Activated T-cell treated with anti-CD3 and anti-CD28 coated beads, Interleukin-2, amount 50 U/mL, for 72 hours (primary cell): ENCODE measurements at places on chromosomes 1 and 21. TPM values are rescaled to one million over a fixed set of nuclear protein-coding genes. Genes with fewer than 3 reads are reported as not detected.
A peak's percentile ranks its signal among the peaks of the same experiment; 100 is the strongest.

DNA sequence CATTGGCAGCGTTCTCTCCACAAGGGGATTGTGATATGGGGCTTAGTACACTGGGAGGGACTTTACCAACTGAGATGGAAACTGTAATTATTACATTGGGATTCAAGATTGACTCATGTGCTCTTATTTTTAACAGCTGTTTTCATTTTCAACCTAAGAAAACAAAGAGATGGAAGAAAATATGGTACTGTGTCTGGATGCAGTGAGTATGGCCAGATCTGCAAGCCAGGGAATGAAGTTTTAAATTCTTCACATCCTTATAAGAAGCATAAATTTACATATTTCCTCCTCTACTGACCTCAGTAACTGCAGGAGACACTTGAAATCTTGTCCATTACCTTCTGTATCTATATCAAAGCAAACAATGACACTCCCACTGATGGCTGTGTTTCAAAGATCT, 81.5 kb upstream of the EDEM3 start:
- no peak for DNase-seq

DNA sequence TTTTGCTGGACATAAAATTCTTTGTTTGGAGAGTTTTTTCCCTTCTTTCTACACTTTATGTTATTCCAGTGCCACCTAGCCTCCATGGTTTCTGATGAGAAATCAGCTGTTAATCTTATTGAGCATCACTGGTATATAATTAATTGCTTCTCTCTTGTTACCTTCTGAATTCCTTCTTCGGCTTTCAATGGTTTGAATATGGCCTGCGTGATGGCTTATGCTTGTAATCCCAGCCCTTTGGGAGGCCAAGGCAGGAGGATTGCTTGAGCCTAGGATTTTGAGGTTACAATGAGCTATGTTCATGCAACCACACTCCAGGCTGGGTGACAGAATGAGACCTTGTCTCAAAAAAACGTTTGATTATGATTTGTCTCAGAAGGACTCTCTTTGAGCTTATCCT, 13.0 kb upstream of the CNIH4 start:
- no peak for DNase-seq

DNA sequence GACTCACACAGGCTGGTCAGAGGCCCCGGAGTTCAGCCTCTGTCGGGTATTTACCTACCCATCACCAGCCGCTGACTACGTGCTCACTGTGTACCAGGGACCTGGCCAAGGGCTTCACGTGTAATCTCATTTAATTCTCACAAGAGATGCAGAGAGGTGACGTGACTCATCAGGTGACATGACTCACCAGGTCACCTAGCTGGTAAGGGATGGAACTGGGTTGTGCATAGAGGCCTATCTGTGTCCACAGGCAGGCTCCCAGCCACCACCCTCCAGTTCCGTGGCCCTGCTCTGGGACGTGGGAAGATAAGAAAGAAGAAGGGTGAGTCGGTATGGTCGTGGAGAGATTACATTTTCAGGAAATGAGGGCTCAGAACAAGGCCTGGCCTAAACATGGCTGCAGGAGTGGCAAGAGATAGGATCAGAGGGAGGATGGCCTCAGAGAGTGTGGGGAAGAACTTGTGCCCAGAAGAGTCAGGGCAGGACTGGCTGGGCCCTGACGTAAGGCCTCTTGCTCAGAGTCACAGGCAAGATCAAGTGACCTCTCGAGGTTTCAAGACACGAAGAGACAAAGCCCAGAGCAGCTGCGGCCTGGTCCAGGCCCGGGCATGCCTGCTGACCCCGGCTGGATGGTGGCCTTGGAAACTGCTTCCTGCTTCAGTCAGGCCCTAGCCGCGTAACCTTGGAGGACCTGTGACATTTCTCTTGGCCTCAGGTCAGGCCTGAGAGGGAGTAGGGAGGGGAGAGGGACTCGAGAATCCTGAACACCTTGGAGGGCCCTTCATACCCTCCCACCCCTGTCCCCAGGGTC, 52.7 kb upstream of the WASF2 start:
- peak; percentile 75 for DNase-seq

DNA sequence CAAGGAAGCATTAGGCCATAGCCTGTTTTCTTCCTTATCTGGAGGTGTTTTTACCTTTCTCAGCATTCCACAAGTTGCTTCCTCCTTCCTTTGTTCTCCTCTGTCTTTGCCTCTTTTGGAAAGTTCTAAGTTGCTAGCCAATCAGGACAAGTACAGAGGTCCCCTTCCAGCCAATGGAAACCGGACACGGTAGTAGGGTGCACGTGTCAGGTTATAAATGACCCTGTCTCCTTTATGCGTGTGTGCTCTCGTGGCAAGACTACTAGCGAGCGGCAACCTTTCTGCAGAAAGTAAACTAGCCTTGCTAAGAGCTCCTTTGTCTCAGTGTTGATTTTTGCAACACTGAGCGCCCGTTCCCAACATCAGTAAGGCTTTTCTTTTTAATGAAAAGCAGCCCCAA, 1.5 kb upstream of the ACADM start:
- no peak for DNase-seq

DNA sequence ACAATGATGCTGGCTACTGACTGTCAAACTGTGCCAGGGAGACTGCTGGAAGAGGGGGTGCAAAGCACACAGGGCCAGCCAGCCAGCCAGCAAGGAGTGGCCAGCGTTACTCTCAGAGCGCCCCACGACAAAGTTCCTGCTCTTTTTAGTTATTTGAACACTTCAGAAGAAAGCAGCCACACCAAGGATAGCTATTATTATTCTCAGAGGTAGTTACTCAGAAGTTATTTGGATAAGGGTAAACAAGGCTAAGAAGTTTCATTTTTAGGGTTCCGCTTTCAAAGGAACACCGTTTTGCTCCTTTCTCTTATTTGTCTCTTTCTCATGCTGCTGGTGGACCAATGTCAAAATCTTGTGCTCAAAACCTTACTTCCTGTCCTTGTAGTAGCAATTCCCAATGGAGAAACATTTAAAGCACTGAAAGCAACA, 59.9 kb downstream of the VANGL2 start:
- DNase-seq = no peak

- DNase-seq = no peak
Observed at GRCh38 chr1:218573925-218574324, 228.8 kb downstream of the TGFB2 start.

- DNase-seq = no peak
Observed at GRCh38 chr1:108182959-108183700, 17.0 kb downstream of the SLC25A24 start.

- DNase-seq = no peak
Observed at GRCh38 chr1:248702714-248703113, at the start of gene OR14I1. TSS of gene OR14I1 (minus strand) at chr1:248702766.

DNA sequence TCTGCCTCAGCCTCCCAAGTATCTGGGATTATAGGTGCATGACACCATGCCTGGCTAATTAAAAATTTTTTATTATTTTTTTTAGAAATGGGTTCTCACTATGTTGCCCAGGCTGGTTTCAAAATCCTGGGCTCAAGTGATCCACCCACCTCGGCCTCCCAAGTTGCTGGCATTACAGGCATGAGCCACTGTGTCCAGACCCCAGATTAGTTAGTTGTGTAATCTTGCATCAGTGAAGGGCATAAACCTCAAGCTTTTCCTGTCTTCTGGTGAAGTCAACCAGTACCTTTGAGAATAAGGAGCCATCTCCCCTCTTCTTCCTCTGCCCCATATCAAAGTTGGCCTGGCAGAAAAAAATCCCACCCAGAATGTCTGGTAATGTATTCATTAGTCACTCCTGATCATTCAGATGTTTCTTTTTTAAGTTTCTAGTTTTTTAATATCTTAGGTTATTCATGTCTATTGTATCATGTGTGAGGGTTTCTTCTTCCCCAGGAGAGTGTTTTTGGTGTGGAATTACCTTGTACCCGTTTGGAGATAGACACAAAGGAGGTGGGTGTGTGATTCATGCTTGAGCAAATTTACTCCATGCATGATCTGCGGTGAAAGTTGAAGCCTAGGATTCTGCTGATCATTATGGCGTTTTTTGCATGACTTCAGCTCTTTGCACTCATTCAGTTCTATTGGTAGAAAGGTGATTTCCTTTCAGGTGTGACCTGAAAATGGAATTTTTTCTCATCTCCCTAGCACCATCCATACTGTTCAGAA, 144.0 kb downstream of the FMN2 start:
- no peak for DNase-seq

GRCh38 chr1:222790520-222790919, 24.3 kb upstream of the DISP1 start:
- DNase-seq = no peak

DNA sequence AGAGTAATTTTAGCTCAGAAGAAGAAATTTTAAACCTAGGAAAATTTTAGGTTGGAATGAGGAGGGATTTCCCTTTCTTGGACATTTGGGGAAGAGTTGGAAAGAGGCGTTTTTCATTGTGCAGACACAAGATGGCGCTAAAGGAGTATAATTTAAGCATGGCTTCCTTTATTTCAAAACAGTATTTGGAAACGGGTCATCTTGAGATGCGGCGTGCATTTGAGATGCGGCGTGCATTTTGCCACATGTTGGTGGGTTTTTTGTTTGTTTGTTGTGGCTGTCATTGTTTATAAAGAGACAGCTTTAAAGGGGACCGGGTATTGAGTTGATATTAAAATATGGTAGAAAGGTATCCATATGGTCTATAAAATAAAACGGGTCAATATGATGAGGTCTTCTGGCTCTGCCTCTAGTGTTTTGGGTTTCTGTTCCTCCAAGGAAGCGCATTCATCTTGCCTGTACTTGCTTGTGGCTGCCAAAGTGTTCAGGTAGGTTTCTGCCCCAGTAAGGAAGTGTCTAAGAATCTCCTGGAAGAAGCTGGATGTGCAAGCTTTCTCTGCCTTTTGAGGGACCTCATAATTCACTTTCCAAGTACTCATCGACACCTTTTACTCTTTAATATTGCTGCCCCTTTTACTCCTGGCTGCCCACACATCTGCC, 210.3 kb downstream of the SLC35F3 start:
- DNase-seq = peak; percentile 9

DNA sequence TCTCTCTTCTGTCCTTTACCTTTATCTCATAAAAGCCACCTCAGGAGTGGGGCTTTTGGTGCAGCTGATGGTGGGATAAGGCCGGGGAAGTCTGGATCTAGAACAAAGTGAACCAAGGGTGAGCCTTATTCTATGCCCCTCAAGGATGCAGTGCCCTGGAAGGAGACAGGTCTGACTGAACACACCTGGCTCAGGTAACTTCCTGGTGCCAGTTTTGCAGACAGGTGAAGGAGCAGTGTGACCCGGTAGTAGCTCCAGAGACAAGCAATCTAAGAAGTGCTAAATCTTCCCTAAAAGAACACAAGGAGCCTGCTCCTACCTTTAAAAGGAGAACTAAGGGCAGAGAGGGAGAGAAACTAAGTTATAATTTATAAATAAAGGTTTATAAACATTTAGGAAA, 2.9 kb downstream of the KCNJ15 start:
- no peak for DNase-seq

DNA sequence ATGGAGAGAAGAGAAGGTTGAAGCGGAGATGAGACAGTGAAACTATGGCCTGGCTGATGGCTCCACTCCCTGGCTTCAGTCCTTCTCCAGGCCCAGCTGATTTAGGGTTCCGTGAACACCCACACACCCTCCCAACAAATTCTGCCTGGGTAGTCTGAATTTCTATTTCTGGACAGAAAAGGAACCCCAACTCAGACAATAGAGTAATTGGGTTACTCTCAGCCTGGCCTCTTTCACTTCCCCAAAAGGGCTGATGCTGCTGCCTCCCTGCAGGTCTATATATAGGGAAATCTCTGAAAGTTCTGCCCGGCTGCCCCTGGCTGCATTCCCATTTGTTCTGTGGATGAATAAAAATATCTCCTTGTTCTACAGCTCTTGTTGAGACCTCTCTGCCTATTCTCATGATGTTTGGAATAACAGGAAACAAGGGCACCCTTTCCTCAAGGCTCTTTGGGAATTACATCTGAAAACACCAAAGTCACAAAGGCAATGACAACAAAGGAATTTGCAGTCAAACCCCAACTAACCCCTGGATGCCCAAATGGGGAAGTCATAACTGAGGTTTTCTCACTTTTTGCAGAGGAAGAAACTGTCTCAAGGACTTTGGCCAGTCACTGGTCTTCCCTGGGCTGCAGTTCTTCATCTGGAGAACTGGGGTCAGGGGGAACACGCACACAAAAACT, 11.4 kb upstream of the ZSCAN20 start:
- no peak for DNase-seq

DNA sequence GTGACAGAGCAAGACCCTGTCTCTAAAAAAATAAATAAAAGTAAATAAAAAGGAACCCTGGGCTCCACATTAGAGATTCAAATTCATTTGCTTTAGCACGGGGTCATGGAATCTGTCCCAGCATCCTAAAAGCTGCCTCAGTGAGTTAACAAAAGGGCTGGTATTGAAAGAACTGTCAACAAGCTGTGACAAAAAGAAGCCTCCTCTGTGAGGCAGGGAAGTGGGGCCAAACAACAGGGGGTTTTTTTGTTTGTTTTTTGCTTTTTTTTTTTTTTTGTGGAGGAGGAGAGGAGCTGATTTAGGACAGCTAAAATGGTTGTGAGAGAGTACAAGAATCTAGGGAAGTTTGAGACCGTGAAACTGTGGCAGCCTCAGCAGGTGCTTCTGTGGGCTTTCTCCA, 115.7 kb downstream of the LIPI start:
- no peak for DNase-seq

DNA sequence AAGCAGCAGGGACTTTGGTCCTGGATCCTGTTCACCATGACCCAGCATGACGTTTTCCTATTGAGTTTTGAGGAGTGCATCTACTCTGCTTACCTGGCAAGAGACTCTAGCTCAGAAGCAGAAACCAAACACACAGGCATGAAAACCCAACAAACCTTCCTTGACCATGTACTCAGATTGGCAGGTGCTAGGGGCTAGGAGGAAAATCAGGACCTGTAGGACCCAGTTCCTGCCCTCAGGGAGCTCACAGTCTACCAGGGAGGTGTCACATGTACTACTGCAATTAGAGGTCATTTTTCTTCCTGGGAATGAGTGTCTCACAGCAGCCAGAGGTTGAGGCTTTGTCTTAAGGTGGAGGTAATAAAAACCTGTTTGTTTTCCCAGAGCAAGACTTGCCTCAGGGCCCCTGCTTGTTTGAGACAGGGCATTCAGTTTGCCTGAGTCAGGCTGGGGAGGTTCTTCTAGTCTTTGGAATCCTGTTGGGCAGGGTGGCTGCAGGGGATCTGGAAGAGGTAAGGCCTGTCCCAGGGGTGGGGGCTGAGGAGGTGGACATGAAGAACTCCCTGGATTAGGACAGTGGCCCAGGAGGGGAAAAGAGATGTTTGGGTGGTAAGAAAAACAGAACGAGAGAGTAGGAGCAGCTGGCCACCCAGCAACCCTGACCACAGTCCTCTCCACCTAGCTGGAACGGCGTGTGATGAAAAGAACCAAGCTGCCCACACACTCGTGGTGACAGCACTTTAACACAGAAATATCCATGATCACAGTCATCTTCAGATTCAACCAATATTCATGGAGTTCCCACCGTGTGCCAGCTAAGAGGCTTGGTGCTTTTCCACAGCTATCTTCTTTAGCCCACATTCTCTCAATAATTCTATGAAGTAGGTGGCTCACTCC, 30.8 kb downstream of the IER5 start:
- DNase-seq = no peak

- no peak for DNase-seq
Observed at GRCh38 chr1:4126731-4127591, 226.9 kb upstream of the C1orf174 start.

GRCh38 chr1:226982451-226983177, 42.5 kb downstream of the COQ8A start:
- DNase-seq = no peak

Gene OR2L5
- not detected for total RNA-seq

Gene C8A
- total RNA-seq = not detected

Gene SEMA6C
- total RNA-seq = 1.9 TPM

Gene WDR3
- total RNA-seq = 28.8 TPM

Gene CCNL2
- 180 TPM for total RNA-seq

Gene IGSF3
- 4.9 TPM for total RNA-seq

Gene VASH2
- total RNA-seq = 0.74 TPM

Gene UBXN11
- 19.1 TPM for total RNA-seq

Gene ERI3
- 45.5 TPM for total RNA-seq

Gene RCC1
- total RNA-seq = 48.3 TPM

Gene C4BPA
- not detected for total RNA-seq

Gene SH3D21
- 8.1 TPM for total RNA-seq
